ENCODE measurements at places on chromosomes 2 and 18. TPM values are rescaled to one million over a fixed set of nuclear protein-coding genes. Genes with fewer than 3 reads are reported as not detected.

TCF23 gene
- not detected for total RNA-seq

TIMM21 gene
- 32.5 TPM for total RNA-seq

HNMT gene
- total RNA-seq, result 1.4 TPM

MOGAT1 gene
- not detected for total RNA-seq

LONRF2 gene
- not detected for total RNA-seq

CYTIP gene
- not detected for total RNA-seq

SLC16A14 gene
- 0.09 TPM for total RNA-seq

TWIST2 gene
- total RNA-seq, result not detected

RBM43 gene
- 2.0 TPM for total RNA-seq

CLEC4F gene
- 0.34 TPM for total RNA-seq

VSNL1 gene
- total RNA-seq, result not detected

SP5 gene
- not detected for total RNA-seq

ARL4C gene
- total RNA-seq, result 6.1 TPM

GRB14 gene
- 2.3 TPM for total RNA-seq

MBOAT2 gene
- total RNA-seq, result 15.0 TPM

PDCD1 gene
- not detected for total RNA-seq

ZNF521 gene
- 173 TPM for total RNA-seq

DNAH7 gene
- 0.09 TPM for total RNA-seq

SLC11A1 gene
- total RNA-seq, result 0.05 TPM

POU3F3 gene
- total RNA-seq, result 0.23 TPM

IAH1 gene
- total RNA-seq, result 29.4 TPM

SKOR2 gene
- not detected for total RNA-seq

RAX gene
- not detected for total RNA-seq

OTX1 gene
- 0.34 TPM for total RNA-seq

ARID5A gene
- 11.4 TPM for total RNA-seq

TDRD15 gene
- not detected for total RNA-seq

AGXT gene
- not detected for total RNA-seq

TRIM43 gene
- not detected for total RNA-seq

RAB27B gene
- under 0.01 TPM for total RNA-seq

NEB gene
- 1.2 TPM for total RNA-seq

IL1A gene
- total RNA-seq, result under 0.01 TPM

CFC1 gene
- total RNA-seq, result not detected

SNED1 gene
- total RNA-seq, result 23.4 TPM

KRTCAP3 gene
- 0.51 TPM for total RNA-seq

CCDC121 gene
- total RNA-seq, result 2.8 TPM

POTEJ gene
- 0.47 TPM for total RNA-seq

All from dermis blood vessel endothelial cell (primary cell).